CD8-positive, alpha-beta T cell (primary cell): ENCODE measurements at places on chromosomes 1 and 21.

- DNase-seq, result peak; percentile 59
Measured at GRCh38 chr21:44927587-44928461, 7.1 kb upstream of the ITGB2 start.

DNA sequence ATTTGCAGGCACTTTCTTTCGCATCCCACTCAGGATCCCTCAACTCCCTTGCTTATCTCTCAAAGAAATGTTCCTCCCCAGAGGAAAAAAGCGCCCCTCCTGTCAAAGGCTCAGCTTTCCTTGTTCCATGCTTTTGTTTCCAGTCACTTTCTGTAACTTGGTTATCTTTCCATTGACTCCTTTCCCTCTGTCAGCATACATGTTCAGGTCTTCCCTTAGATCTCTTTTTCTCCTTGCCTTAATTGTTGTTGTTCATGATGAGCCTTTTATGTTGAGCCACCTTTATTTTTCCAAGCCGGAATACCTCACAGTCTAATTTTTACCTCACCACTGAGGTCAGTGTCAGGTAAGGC is 46.5 kb upstream of the PODN start:
- DNase-seq, result no peak

GRCh38 chr1:241020851-241021697 is 335.9 kb downstream of the RGS7 start:
- no peak for DNase-seq

- no peak for DNase-seq
Measured at GRCh38 chr1:4021136-4021973, 121.3 kb upstream of the C1orf174 start.

GRCh38 chr1:201503397-201504176 is 3.3 kb downstream of the CSRP1 start:
- no peak for DNase-seq

- peak; percentile 37 for DNase-seq
Measured at GRCh38 chr21:24428591-24429199, 1178.6 kb downstream of the MRPL39 start.

GRCh38 chr1:34018285-34018684 is 146.7 kb downstream of the CSMD2 start:
- DNase-seq, result no peak

DNA sequence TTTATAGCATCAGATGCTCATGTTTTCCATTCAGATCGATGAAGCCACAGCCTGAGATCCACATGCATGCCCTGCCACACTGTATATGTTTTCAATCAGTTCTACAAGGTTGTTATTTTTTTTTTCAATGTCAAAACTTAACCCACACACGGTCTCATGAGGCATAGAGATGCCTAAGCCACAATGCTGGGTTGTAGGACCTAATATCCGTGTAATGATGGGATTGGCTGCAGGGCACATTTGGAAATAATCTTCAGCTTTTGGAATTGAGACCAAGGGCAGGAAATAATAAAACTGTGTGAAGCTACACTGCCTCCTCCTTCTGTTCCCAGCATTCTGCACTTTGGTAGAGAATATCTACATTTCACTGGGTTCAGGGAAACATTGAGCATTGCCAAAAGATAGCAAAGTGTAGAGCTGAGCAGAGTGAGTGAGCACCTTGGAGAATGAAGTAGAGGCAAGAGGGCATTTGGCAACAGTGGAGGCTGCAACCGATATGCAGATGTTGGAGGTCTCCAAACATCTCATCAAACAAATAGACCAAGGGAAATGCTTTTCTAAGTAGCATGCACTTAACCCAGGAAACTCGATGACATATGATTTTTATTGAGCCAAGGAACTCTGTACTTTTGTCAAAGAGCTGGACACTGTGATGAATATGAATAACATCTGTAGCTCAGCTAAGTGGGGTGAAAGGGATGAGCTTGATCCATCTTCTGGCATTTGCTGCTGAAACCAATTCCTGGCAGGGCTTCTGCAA is 176.7 kb downstream of the LYPLAL1 start:
- DNase-seq, result no peak

- DNase-seq, result no peak
Measured at GRCh38 chr1:231099996-231100767, 60.1 kb upstream of the FAM89A start.

- no peak for DNase-seq
Measured at GRCh38 chr1:180291004-180291403, 60.9 kb downstream of the LHX4 start.

GRCh38 chr1:29218223-29218622 is 12.5 kb downstream of the MECR start:
- no peak for DNase-seq

DNA sequence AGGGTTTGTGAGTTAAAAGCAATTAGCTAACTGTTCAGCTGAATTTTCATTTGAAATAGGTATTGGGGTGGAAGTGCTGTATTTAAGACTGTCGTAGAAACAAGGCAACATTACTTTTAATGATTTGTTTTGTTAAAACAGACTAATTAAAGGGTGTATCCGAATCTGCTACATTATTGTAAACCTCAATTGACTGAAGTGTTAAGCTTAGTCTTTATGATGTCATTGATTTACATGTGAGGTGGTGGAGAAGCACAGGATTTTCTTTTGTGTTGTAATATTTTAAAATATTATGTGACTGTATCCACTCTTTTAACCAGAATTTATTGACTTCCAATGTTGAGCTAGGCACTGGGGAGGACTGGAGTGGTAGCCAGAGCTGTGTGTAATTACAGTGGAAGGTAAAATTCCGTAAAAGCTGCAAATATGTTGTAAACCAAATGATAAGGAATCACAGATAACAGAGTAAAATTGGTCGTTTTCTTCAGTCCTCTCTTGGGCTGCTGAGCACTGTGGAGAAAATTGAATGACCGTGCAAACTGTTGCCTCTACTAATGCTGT is 1.6 kb downstream of the HOOK1 start:
- DNase-seq, result no peak

GRCh38 chr1:157975228-157975950 is 18.1 kb upstream of the KIRREL1 start:
- no peak for DNase-seq

DNA sequence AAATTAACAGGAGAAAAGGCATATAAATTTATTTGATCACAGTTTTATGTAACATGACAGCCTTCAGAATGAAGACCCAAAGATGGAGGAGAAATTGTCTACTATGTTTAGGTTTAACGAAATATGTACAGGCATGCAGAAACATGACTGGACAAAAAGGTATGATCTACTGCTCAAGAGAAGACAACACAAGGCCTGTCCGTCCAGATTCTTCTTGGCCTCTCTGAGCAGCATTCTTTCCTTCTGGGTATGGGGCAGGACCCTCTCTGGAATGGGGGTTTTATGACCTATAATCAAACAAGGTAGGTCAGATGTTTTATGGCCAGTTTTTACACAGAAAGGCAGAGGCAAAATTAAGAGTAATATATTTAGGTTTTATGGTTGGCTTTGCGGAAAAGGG is 13.5 kb upstream of the SYNJ1 start:
- no peak for DNase-seq

GRCh38 chr1:175216444-175216843 is 23.9 kb upstream of the KIAA0040 start:
- no peak for DNase-seq

DNA sequence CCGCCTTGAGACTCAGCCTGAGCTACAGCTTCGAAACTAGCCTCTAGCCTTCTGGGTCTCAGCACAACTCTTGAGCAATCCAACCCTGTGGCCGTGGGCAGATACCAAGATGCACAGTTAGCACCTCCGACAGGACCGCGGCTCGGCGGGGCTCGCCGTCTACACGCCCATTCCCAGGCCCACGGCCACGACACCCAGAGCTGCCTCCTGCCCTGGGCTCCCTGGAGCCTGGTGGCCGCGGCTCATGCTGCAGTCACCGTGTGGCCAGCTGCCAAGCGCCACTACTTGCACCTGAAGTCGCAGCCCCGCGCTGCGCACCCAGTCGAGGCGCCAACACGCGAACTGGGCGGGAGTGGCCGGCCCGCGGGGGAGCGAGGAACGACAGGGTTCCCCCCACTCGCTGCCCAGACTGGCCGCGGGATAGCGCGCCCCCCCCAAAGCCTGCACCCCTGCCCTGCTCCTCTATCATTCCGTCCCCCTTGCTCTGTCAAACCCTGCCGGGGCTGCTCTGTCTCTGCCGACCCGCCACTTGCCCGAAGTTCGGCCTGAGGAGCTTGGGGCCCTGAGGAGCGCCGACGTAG is 729 bp upstream of the CDCA8 start:
- peak; percentile 47 for DNase-seq

DNA sequence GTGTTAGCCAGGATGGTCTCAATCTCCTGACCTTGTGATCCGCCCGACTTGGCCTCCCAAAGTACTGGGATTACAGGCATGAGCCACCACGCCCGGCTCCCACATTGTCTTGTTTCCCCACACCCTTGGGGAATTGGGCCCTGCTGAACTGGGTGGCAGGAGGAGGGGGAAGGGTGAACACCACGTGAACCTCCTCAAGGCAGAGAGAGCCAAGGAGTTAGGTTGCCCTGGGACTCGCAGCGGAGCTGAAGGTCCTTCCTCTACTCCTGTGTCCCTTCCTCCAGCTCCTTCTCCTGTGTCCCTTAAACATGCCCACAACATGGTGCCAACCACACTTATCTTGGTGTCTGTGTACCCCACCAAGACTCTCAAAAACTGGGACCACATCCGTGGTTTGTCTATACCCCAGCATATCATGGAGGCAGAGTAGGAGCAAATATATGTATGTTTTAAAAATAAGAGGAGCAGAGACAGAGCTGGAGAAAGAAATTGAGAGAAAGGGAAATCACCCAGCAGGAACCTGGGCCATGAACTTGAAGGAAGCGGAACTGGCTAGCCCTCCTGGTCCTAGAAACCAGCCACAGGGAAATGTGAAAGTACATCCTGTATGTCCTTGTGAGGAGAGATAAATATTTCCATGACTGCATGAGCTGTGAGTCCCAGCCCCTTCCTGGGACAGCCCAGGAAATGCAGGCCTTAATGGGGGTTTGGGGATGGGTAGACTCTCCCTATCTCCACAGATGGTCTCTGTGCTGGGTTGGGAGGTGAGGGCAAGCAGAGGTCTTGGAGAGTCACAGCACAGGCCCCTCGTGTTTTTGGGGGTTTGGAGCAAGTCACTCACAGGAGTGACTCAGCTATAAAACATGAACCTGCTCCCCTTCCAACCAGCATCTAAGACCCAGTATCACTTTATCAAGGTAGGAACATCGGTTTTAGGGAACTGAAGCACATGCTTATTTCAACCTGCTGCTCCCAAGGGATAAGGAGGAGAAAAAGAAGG is 9.4 kb upstream of the TAL1 start:
- DNase-seq, result no peak

GRCh38 chr1:50423670-50424000 is 392 bp upstream of the DMRTA2 start:
- no peak for DNase-seq

DNA sequence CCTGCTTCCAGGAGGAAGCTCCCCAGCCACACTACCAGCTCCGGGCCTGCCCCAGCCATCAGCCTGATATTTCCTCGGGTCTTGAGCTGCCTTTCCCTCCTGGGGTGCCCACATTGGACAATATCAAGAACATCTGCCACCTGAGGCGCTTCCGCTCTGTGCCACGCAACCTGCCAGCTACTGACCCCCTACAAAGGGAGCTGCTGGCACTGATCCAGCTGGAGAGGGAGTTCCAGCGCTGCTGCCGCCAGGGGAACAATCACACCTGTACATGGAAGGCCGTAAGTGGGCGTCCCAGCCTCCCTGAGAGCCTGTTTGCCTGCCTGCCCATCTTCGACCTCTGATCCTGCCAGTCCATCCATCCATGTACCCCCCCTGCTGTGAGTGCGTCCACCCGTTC is 3.6 kb downstream of the ECM1 start:
- DNase-seq, result no peak

- no peak for DNase-seq
Measured at GRCh38 chr1:205329719-205330118, 8.2 kb upstream of the NUAK2 start.

DNA sequence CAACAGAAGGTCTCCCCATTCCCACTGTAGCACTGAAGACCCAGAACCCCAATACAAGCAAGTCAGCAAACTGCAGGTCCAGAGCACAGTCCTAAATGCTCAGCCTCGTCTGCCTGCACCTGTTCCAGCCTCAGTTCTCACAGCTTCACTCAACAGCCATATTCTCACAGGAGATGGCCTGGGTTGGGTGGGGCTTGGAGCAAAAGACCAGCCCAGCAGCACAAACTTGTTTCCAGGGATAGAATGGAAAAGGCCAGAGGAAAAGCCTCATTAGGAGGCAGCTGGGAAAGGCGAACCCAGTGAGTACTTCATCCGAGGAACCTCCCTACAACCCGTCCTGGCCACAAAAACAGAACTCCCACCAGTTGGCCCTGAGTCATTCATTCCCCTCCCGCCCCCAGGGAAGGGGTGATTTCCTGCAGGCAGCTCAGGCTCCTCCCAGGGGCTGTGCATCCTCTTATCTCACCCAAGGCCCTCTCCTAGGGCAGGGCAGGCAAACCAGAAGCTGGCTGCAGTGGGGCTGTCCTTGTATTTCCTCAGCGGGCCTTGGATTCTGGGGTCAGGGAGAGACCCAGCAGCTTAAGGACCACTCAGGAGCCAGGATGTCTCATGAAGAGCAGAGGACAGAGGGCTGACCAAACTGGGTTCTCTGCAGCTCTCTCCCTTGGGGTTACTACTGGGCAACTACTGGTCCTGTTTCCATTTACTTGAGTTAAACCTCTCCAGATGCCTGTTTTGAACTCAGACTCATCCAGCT is 7.4 kb upstream of the MPL start:
- DNase-seq, result no peak

DNA sequence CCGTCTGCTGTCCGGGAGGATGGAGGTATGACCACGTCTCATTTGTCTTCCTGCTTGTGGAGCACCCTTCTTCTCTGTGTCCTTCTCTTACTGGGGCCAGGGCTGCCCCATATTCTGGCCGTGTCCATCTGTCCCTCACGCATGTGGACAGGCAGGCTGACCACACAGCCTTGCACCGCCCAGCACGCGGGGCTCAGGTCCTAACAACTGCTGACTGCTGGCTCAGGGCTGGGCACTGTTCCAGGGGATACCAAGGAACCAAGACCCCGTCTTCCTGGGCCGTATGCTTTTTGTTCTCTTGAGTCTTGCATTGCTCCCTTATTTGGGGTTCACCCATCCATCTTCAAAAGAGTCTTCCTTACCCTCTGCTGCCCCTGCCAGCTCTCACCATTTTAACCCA is 17.5 kb upstream of the SPSB1 start:
- no peak for DNase-seq

GRCh38 chr1:38028105-38028591 is 15.6 kb downstream of the UTP11 start:
- no peak for DNase-seq

GRCh38 chr1:18775341-18775740 is 84.1 kb downstream of the TAS1R2 start:
- DNase-seq, result no peak

DNA sequence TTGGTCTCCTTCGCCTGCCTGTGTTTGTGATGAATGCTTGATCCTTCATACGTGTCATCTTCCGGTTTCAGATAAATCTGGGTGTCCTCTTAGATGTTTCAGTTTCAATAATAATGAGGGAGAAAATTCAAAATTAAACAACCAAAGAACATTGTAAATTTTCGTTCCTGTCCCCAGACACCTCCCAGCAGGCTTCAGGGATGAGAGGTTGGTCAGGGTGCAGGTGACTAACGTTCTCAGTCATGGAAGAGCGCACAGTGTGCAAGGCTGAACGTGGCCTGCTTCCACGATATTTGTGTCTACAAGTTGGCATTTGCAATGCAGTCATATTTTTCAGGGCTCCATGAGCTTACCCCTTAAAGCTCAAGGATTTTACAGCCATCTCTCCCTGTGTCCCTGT is 147.1 kb upstream of the ARHGEF16 start:
- DNase-seq, result peak; percentile 0
